ENCODE measurements at places on chromosomes 16 and 17.

- DNase-seq: no peak
Observed at GRCh38 chr17:42709561-42709960, 27.2 kb downstream of the CNTNAP1 start.

- DNase-seq: no peak
Observed at GRCh38 chr17:27622986-27623385, 8.0 kb upstream of the LGALS9 start.

- no peak for DNase-seq
Observed at GRCh38 chr17:42563143-42563509, 1.2 kb downstream of the COASY start.

DNA sequence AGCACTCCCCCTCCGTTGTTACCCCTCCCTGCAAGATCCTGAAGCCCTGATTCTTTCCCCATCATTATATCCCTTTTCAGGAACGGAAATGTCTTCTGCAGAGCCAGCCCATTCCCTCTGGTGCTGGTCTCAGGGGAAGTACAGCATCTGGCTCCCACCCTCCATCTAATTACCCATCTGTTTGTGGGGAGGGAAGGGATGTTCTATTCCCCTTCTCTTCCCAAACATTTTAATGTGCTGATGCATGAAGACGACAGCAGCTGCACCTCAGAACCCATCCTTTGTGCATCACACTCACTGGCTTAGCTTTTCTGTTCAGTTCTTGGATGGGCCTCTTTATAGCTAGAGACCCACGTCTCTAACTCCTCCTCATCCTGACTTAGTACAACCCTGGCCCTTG lies 367.2 kb downstream of the CDH13 start:
- no peak for DNase-seq

DNA sequence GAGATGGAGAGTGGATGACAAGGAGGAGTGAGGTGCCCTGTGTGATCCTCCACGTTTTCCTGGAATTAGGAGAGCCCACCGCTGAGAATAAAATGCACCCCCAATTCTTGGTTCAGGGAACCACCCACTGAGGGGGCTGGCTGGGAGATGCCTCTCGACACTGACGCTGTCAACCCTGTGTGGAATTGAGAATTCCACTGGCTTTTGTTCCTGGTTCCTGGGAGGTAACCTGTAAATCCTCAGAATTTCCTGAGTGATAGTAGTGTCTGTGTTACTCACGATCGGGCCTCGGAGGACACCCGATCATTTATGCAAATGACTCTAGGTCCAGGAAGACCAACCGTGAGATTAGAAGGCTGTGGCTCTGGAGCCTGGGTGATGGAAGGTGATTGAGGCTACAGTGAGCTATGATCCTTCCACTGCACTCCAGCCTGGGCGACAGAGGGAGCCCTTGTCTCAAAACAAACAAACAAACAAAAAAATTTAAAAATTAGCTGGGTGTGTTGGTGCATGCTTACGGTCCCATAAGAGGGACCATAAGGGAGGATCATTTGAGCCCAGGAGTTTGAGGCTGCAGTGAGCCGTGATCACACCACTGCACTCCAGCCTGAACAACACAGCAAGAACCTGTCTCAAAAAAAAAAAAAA lies 11.7 kb upstream of the PRPSAP1 start:
- no peak for DNase-seq

DNA sequence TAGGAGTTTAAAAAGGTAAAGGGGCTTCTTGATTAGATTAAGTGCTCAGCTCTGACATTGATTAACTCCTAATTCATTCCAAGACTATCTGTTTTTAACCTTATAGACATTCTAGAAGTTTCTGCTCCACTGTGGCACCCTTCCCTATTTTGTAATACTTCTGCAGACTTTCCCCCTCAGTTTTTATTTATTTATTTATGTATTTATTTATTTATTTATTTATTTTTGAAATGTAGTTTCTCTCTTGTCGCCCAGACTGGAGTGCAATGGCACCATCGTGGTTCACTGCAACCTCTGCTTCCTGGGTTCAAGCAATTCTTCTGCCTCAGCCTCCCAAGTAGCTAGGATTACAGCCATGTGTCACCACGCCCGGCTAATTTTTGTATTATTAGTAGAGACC lies 185.8 kb downstream of the PHKB start:
- no peak for DNase-seq

All from NCI-H187 treated with DMSO at 0.1 percent for 48 hours (cell line).